ENCODE measurements at places on chromosomes 1 and 21. TPM values are rescaled to one million over a fixed set of nuclear protein-coding genes. Genes with fewer than 3 reads are reported as not detected.

Gene HPDL
- 0.86 TPM for total RNA-seq

Gene IQGAP3
- total RNA-seq: 16.6 TPM

Gene MAP3K21
- 0.10 TPM for total RNA-seq

Gene HRNR
- not detected for total RNA-seq

Gene CA6
- total RNA-seq: not detected

Gene ESRRG
- not detected for total RNA-seq

Gene LCE1A
- not detected for total RNA-seq

Gene MXRA8
- total RNA-seq: 264 TPM

Gene WNT3A
- total RNA-seq: not detected

Gene CD1B
- total RNA-seq: not detected

Gene FBXO28
- 39.4 TPM for total RNA-seq

Gene CAMK1G
- total RNA-seq: 0.23 TPM

Gene AMY1B
- not detected for total RNA-seq

Gene AVPR1B
- not detected for total RNA-seq

Gene SPRR2E
- not detected for total RNA-seq

Gene PHACTR4
- 7.3 TPM for total RNA-seq

Gene TMEM269
- total RNA-seq: 0.07 TPM

Gene RWDD3
- 12.6 TPM for total RNA-seq

Gene RHD
- not detected for total RNA-seq

Gene PTGFR
- 28.9 TPM for total RNA-seq

Gene TUFT1
- 10.5 TPM for total RNA-seq

Gene UBASH3A
- total RNA-seq: not detected

Gene CCDC24
- total RNA-seq: 5.1 TPM

Gene LAD1
- total RNA-seq: not detected

Gene NBPF6
- 0.10 TPM for total RNA-seq

Gene AJAP1
- total RNA-seq: 0.65 TPM

Gene OR10K1
- total RNA-seq: not detected

Gene TNFRSF8
- not detected for total RNA-seq

Gene OR2L8
- not detected for total RNA-seq

Gene B4GALT2
- total RNA-seq: 142 TPM

Gene GPR52
- total RNA-seq: 0.78 TPM

Gene PTGER3
- 2.8 TPM for total RNA-seq

Gene S100A12
- not detected for total RNA-seq

Gene GSTM1
- total RNA-seq: not detected

Gene KCNH1
- total RNA-seq: 8.9 TPM

Gene FGR
- 0.30 TPM for total RNA-seq

Gene C1orf185
- not detected for total RNA-seq

Gene CORT
- 0.43 TPM for total RNA-seq

Gene LAMC2
- total RNA-seq: 3.4 TPM

Gene CTXND2
- total RNA-seq: not detected

Gene CRP
- total RNA-seq: not detected

Gene TMEM82
- total RNA-seq: not detected

Gene GJC2
- total RNA-seq: 5.1 TPM

Gene RCC1
- total RNA-seq: 47.2 TPM

Gene LORICRIN
- total RNA-seq: not detected

Gene CYP4A22
- not detected for total RNA-seq

Gene RBP7
- not detected for total RNA-seq

Gene PLA2G2D
- not detected for total RNA-seq

Gene KCNK2
- 16.3 TPM for total RNA-seq

Gene KCNJ6
- total RNA-seq: 0.20 TPM

Gene OR2T2
- total RNA-seq: not detected

Gene TSPAN2
- total RNA-seq: 0.07 TPM

Gene SLC45A3
- 4.3 TPM for total RNA-seq

Gene HFM1
- 0.20 TPM for total RNA-seq

Gene LRRC39
- 0.56 TPM for total RNA-seq

Gene RABIF
- 4.9 TPM for total RNA-seq

Gene GPR25
- total RNA-seq: not detected

Gene SYT6
- not detected for total RNA-seq

Gene SHISAL2A
- total RNA-seq: not detected

Data from smooth muscle cell of the pulmonary artery (primary cell).